DMS79 (cell line): ENCODE measurements at places on chromosomes 12 and 14.

GRCh38 chr12:20474016-20474415 is 105.7 kb downstream of the PDE3A start:
- no peak for DNase-seq

- DNase-seq: peak; percentile 79
Observed at GRCh38 chr14:55915456-55915855, 202.8 kb upstream of the PELI2 start.

DNA sequence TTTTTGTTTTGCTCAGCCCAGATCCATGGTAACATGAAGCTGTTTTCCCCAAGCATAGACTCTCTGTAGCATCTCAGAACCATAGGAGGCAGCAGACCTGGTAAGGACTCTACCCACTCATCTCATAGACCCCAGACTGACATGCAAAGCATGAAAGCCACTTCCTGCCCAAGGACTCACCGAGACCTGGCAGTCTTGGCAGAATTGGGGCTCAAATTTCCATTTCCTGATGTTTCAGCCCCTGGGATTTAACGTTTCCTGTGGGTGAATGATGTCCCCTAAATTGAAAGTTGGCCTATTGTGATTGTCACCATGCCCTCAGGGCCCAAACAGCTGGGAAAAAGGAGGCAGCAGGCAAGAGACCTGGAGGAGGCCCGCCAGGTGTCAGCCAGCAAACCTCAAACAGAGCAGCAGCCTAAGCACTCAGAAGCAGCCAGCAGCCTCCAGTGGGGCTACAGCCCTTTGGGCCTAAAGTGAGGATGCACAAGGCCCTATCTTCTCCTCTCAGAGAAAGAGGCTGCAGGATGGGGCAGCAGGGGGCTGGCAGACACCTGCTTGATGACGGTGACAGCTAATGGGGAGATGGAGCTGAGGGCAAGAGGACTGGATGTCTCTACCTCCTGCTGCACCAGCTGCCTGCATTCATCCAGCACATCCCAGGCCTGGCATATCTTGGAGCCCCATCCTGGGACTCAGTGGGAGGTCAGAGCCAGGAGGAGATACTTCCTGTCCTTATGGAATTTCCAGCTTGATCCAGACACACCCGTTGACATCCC is 8.5 kb downstream of the KRT85 start:
- DNase-seq: no peak

DNA sequence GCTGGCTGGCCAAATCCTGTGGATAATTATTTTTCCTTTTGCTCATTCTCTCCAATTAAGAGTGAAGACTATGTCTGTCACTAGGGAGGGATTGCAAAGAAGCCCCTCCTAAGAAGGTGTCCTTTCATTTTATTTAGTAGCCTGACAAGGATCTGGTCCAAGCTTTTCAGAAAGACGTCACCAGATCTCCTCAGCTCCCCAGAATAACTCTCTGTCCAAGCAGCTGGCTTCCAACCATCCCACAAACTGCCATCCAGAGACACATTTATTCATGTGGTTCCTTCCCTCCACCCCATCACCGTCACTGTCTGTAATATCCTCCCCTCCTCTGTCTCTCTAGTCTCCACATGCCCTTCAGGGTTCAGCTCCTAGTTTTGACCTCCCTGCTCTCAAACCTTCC is 69.9 kb downstream of the PPM1H start:
- DNase-seq: no peak

GRCh38 chr12:53219292-53219955 is 12.4 kb upstream of the ITGB7 start:
- no peak for DNase-seq

DNA sequence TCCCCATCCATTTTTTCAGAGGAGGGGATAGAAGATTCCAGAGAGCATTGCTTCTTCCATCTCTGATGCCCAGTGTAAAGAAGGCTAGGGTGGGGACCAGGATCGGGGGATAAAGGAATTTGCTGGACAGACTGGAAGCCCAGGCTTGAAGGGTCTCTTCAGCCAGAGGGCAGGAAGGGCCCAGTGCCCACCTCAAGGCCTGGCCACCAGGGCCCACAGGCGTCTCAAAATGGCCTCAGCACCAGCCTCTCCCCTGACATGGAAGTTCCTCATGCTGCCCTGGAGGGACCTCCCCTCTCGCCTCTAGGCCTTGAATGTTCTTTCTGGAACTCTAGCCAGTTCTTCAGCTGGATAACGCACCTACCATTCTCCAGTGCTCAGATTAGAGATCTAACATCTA is 2.8 kb downstream of the RPS6KL1 start:
- DNase-seq: no peak

- DNase-seq: no peak
Observed at GRCh38 chr14:23432946-23433345, 2.5 kb downstream of the MYH7 start.

GRCh38 chr12:24902511-24903328 is 46.2 kb downstream of the BCAT1 start:
- no peak for DNase-seq

DNA sequence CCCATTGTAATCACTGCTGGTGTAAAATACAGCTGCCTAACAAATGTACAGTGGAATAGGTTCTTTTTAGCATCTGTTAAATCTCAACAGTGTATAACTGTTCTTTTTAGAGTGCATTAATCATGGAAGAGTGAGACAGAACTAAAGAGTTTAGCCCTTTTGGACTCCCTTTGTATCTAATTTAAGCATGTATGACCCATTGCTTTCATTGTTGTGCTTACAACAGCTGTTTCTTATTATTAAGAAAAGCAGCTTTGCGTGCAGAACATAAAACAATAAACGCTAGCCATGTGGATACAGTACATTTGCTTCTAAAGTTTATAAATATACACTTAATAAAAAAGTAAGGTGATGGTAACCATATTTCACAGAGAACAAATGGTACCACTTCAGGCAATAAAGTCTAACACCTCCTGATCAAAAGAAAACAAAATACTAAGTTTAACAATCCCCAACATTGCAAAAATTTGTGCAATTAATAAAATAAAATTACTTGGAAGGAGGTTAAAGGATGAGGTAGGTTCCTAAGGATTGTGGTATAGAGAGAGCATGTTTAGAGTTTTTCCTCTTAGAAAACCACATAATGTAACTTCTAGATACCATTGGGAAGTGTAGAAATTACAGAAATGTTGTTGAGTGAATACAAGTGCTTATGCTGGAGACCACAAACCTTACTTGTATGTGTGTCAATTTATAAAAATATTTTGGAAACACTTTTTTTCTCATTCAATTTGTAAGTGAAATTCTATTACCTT is 448.7 kb downstream of the SLC6A15 start:
- DNase-seq: no peak

GRCh38 chr12:9971181-9971580 is at the start of gene CLEC12A:
TSS of gene CLEC12A (plus strand) at chr12:9971409. CDS start at chr12:9971597, 188 bp downstream.
- no peak for DNase-seq

- no peak for DNase-seq
Observed at GRCh38 chr14:68981539-68981976, 2.5 kb upstream of the ACTN1 start.

- DNase-seq: no peak
Observed at GRCh38 chr14:34340025-34340625, 121.9 kb downstream of the SPTSSA start.

DNA sequence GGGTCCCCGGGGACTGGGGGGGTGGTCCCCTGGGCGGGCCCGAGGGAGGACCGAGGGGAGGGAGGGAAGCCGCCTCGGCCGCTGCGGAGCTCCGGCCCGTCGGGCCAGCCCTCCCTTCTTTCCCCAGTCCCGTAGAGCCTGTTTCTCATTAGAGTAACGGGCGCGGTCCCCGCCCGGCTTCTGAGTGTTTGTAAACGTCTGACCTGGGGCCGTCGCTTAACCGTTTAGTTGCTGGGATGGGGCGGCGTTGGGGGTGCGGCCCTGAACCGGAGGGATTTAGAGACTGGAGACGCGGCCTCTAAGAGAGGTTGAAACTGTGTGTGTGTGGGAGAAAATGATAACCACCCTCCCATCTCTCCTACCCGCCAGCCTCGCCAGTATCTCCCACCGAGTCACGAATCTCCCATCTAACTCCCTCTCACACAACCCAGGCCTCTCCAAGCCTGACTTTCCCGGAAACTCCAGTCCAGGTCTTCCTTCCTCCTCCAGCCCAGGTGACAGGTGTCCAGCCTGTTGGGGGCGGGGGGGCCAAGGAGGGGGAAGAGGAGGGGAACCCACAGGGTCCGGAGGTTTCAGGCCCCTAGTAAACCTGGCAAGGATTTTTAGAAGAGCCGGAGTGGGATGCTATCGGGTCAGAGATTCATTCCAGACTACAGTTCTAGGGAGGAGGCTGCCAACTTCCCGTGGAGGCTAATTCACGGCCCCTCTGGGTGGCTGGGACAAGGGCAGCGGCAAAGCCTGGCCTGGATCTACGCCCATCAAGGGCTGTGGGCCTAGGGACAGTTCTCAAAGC is 1.1 kb upstream of the NFATC4 start:
- peak; percentile 100 for DNase-seq

DNA sequence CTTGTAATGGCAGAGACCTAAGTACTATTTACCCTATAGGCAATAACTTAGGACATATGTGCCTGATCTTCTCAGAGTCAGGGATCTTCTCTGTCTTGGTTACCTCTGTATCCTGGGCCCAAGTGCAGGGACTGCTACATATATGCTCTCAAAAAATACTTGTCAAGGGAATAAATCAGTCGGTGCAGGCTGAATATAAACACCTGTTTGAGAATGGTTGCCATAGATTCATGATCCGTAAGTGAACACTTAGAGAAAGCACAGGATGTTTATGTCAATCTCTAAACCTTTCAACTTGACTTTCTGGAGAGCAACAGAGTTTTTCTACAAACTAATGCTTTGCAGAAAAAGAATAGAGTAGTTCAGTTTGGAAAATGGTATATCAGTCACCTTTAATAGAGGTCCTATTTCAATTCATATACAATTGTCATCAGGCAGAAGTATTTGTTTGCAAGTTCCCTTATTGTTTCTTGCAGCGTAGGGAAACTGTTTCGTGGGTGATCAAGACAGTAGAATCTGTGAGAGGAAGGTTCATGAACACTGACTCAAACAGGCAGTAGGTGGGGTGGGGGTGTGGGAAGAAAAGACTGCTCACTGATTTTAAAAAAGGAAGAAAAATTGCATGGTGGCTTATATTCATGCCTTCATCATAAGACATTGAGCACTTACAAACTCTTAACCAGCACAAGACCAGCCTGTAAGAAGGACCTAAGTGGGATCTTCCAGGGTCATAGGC is 6.0 kb upstream of the UBE2N start:
- DNase-seq: no peak

DNA sequence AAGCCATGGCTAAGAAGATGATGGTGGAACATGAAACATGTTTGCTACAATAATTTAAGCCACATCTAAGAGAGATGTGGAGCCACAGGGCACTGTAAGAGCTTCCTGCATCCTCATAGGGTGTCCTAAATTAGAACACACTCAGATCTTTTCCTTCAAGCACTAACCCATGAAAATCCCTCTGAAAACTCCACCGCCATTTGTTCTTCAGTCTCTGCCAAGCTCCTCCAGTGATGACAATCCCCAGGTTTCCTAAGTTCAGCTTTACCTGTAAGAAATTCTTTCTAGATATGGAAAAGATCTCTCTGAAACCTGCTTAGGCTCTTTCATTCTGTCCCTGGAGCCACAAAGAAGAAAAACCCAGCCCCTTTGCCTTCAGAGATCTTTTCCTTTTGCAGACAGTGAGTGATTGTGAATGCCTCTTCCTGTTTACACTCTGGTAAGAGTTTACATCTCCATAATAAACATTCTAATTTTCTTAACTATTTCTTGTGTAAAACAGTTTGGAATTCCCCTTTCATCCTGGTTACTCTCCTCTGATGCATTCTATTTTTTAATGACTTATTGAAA is 907.2 kb downstream of the VRK1 start:
- no peak for DNase-seq

DNA sequence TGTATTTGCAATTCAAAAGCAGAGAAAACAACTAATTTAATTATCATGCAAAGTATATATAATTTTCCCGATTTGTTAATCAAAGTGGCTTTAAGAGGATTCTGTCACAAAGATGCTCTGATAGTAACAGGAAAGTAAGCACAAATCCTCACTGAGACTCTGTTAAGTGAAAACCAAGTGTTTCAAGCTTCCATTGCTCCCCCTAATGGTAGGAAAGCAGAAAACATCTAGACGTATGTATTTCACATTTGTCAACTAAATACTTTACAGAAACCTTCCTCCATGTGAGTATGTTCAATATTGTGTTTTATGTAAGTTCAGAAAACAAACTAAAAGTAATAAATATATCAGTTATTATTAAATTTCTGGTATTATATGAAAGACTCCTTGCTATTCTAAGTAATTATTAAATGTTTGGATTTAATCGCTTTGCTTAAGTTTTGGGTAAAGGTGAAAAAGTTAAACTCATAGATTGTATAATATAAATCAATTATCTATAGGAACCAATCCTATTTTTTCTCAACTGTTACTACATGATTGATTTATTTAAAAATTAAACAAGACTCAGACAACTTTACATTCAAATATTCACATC is 1.5 kb upstream of the NTS start:
- DNase-seq: no peak

DNA sequence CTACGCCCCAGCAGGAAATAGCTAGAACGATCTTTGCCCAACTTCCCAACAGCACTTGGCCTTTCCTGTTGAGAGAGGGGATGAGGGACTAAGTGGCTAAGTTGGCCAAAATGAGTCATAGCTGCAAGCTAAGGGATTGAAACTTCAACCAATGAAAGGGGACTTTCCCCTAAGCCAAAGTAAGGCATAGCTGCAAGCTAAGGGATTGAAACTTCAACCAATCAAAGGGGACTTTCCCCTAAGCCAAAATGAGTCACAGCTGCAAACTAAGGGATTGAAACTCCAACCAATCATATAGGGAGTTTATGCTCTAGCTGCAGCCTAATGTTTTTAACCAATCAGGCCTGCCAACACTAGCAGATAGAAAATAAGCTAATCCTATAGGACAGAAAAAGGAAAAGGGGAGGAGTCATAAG is 100.5 kb upstream of the SSTR1 start:
- DNase-seq: no peak

- no peak for DNase-seq
Observed at GRCh38 chr12:13504736-13505135, 308.2 kb downstream of the EMP1 start.

DNA sequence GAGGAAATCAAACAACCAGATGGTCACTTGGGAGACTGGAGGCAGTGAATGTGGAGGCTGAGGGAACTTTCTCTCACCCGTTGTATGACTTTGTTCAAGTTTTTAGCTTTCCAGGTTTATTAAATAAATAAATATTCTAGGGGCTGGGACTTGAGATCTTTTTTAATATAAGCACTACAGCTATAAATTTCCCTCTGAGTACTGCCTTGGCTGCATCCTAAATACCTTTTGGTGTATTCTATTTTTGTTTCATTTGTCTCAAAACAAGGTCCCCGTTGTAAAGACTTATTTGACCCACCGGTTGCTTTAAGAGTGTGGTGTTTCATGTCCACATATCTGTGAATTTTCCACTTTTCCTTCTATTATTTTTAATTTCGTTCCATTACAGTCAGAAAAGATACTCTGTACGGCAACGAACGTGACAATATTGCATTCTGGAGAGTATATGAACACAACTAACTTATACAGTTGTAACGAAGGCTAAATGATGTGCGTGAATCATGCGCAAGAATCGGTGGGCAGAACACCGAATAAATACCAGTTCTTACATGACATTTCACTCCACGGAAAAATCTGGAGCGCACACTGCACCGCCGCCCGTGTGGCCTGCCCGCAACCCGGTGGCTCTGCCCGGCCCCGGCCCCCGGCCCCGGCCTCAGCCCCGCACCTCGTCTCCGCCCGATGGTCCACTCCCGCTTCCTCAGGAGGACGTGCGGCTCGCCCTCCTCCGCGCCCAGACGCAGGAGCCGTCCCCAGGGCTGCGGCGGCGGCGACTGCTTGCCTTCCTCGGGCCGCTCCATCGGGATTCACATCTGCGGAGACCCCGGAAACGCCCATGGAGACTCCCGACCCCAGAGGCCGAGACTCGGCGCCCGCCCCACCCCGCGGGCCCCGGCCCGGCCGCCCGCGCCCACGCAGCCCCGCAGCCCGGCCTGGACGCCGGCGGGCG is 602 bp downstream of the CHFR start:
- no peak for DNase-seq
